Lung microvascular endothelial cell (primary cell): ENCODE measurements at places on chromosomes 2 and 18.

GRCh38 chr2:119028327-119029174 lies 86.6 kb downstream of the MARCO start:
- DNase-seq = peak; percentile 46

GRCh38 chr2:236659758-236660150 lies 90.1 kb downstream of the ACKR3 start:
- DNase-seq = no peak

DNA sequence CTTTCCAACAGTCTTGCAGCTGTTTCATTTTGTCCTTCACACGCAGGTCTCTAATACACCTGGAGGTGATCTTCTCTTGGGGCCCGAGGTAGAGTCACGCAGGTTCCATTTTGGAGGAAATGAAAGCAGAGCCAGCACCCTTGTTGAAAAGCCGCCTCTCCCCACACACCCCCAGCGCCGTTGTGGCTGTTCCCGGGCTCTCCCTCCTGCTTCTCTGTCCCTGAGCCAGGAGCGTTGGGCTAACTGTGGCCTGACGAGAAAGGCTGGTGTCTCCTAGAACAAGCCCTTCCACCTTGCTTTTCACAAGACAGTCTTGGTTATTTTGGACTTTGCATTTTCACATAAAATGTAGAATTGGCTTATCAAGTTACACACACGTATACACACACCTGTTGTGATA lies 16.3 kb downstream of the SNED1 start:
- DNase-seq = no peak

GRCh38 chr2:185393091-185393490 lies 345.5 kb upstream of the FSIP2 start:
- no peak for DNase-seq

DNA sequence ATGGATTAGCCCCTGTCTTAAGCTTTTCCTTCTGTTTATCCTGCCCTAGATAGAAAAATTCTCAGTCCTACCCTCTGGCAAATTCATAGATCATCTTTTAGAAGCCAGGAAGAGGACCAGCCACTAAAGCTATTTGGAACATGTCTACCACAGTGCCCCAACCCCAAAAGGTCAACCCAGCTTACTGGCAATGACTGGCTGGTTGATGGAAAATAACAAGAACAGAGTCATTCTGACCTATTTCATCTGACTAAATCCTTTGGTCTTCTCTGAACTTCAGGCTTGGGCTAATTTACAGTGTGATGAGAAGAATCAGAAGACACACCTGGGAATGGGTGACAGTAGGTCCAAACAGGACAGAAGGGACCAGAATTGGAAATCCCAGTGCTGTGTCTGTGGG lies 227.3 kb upstream of the CCDC68 start:
- DNase-seq = no peak

- DNase-seq = no peak
These were observed 563.2 kb upstream of the NRP2 start for GRCh38 chr2:205119136-205119535.

DNA sequence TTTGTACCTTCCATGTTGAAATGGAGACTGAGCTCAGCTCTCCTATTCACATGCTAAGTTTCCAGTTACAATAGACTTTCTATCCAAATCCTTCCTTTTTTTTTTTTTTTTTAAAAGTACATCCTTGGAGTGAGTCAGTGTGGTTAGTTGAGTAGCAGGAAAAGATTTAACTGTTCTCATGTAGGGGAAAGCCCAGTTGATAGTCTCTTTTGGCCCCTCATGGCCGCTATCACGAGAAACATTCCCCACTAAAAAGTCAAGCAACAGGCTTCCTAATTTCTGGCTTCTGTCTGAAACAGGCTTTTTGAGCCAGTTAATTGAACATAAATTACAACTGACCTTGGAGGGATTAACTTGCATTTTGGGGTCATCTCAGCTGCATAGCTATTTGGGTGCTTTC lies 161.3 kb downstream of the MEIS1 start:
- DNase-seq = no peak

GRCh38 chr18:22523481-22523880 lies 105.8 kb upstream of the CTAGE1 start:
- DNase-seq = no peak

GRCh38 chr18:21452796-21453510 lies 147.6 kb downstream of the ESCO1 start:
- no peak for DNase-seq

GRCh38 chr2:20745924-20746555 lies 76.9 kb downstream of the LDAH start:
- DNase-seq = no peak

DNA sequence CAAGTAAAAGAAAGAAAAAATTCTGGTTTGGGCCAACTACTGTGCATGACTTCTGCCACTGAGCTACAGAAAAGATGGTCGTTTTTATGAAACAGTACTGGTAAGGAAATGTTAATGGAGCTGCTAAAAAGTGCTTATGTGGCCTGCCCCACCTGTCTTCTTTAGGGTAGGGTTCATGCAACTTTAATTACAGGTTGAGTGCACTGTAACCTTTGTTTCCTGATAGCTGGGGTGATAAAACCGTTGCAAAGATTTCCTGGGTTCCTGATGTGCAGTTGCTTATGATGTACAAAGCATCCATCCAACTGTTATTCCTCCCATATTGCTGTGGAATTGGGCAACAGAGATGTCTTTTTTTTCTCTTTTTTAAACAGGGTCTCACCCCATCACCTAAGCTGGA lies 34.3 kb upstream of the PUM2 start:
- DNase-seq = no peak

DNA sequence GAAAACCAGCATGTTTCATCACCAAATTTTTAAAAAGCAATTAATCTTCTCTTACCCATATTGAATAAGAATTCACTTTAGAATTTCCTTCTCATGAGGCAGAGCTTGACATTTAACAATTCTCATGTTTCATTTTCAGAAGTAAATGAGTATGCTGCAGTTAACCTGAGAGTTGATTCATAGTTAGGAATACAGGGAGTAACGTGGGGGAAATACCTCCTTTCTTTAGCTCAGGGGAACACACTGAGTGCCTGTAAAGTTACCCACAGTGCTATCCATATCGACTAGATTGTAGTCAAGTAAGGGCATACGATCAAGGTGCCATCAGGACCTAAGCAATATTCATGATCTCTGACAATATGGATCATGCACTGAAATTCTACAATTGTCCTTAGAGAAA lies 38.9 kb upstream of the ATIC start:
- DNase-seq = no peak

- peak; percentile 6 for DNase-seq
These were observed 2.1 kb downstream of the HADHB start for GRCh38 chr2:26246818-26247217.

DNA sequence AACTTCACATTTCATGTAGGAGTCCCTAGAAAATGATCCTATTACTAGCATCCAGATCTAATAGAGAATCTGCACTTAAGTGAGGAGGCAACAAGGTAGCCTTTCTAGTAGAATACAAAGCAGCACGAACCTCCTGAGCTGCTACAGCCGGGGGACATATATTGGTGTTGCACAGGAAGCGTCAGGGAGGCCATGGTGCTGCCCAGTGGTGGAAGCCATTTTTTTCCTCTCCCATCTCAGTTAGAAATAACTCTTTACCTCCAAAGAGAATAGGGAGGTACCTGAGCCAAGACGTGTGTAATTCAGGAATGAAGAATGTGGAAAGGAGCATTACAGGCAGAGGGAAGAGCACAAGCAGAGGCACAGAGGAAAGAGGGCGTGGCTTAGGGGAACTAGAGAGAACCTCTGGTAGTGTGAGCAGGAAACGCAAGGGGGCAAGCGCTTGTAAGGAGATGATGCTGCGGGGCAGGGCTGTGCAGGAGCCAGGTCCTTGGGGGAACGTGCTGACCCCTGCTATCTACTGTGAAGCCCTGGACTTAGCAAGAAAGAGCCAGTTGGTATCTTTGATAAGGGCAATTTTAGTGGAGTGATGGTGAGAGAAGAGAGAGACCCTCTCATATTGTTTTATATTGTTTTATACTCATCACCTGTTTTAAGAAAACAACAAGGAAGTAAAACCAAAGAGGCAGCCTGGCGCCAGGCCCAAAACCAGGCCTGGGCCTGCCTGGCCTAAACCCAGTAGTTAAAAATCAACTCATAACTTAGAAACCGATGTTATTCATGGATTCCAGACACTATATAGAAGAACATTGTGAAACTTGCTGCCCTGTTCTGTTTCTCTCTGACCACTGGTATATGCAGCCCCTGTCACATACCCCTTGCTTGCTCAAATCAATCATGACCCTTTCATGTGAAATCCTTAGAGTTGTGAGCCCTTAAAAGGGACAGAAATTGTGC lies 50.0 kb upstream of the TTC39C start:
- no peak for DNase-seq

- DNase-seq = no peak
These were observed 41.1 kb upstream of the RALBP1 start for GRCh38 chr18:9434122-9434701.

GRCh38 chr2:168971261-168971660 lies 59.9 kb downstream of the ABCB11 start:
- no peak for DNase-seq

DNA sequence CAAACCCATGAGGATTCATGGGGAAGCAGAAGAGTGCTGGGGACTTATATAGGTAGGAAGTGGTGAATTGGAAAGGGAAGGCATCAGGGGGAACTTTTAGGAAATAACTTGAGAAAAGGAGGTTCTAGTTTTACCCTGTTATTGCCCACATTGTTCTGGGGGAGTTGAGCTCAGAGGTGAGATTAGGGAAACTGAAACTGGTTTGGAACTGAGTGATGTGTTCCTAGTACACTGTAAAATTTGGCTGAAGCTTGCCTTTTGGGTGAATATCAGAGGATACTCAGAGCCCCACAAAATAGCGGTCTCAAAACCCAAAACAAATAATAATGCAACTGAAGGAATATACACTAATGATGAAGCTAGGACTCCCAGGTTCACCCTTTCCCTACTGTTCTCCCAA lies 39.6 kb upstream of the APOB start:
- no peak for DNase-seq

DNA sequence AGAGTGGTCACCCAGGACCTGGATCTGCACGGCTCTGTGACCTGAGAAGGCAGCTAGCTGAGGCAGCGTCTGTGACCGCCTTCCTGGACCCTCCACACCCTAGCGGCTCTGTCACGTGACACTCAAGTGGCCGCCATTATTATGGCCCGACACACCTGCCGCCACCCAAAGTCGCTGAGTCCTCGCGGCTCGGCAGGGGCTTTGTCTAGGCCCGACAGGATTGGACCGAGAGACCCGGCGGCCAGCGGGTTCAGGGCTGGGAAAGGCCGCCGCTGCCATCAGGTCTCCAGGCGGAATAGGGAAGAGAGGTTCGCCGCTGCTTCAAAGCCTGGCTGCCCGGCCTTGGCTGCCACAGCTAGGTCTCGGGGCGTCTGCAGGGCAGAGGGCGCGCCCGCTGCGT lies 1162.5 kb upstream of the LRRTM1 start:
- DNase-seq = no peak

DNA sequence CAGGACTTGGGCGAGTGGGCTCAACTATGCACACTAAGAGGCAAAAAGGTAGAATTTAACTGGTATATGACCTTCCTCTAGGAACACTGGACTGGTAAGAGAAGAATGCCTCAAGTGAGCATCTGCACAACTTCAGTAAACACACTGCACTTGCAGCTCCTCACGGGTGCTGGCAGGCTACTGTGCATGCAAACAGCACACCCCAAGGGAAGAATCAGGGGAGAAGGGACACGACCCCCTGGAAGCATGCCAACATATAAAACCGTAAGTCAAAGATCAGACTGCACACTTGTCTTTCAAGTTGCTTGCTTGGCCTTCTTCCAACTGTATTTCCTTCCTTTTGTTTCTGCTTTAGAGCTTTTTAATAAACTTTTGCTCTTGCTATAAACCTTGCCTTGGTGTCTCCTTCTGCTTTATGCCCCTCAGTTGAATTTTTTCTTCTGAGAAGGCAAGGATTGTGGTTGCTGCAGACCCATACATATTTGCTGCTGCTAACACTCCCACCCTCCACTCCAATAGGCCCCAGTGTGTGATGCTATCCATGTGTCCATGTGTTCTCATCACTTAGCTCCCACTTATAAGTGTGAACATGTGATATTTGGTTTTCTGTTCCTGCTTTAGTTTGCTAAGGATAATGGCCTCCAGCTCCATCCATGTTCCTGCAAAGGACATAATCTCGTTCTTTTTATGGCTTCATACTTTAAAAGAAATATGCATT lies 263.7 kb upstream of the SPOPL start:
- no peak for DNase-seq

GRCh38 chr2:157427003-157427921 lies 16.6 kb downstream of the CYTIP start:
- DNase-seq = no peak

- DNase-seq = no peak
These were observed 277.7 kb upstream of the FBXO11 start for GRCh38 chr2:48183991-48184390.

- no peak for DNase-seq
These were observed 56.8 kb downstream of the INPP5D start for GRCh38 chr2:233116946-233117345.

DNA sequence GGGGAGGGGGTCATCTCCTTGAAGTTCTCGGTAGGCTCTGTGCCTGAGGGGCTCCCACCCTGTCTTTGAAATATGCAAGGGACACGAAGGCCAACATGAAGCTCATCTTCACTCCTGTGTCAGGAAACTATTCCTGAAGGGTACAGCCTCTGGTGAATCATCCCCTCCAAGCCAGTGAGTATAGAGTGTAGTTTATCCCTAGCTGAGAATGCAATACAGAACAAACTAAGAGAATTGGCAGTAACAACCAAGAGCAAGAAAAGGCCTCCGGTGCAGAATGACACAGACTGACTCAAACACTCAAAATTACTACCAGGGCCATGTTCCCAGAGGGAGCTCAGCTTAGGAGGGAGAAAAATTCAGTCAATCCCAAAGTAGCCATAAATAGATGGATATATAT lies 413.3 kb downstream of the BCL11A start:
- DNase-seq = no peak

DNA sequence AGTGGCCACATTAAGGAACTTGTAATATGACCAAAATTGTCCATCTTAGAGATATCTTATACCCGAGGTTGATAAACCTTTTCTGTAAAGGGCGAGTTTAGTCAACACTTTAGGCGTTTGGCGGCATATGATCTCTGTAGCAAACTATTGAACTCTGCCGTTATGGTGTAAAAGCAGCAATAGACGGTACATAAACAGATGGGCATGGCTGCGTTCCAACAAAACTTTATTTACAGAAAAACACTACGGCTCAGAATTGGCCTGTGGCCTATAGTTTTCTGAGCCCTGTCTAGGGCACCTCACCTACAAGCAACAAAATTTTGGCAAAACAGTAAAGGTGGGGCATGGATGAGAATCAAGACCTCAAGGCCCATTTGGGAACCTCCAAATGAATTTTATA lies 121.9 kb upstream of the HAAO start:
- DNase-seq = no peak

DNA sequence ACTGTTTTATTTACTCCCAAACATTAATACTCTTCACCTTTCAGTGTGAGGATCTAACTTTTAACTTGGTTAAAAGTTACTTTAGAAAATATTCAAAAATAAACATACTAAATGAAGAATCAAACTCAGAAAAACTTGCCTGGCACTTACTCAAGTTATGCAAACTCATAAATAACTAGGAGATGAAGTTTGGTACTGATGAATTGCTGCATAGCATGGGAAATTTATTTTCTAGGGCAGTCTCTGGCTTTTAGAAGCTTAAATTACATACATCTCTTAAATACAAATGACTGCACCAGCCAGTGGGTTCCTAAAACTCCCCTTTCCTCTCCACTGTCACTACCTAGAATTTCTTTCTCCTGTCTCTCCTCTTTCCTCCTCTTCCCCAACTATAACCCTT lies 46.7 kb upstream of the CREB1 start:
- DNase-seq = no peak
